Renal cortical epithelial cell (primary cell): ENCODE measurements at places on chromosomes 16 and 17. TPM values are rescaled to one million over a fixed set of nuclear protein-coding genes. Genes with fewer than 3 reads are reported as not detected.

Gene PEMT
- total RNA-seq = 36.0 and 36.6 TPM in 2 replicates

GRCh38 chr17:46013502-46014165, 14.6 kb downstream of the STH start:
- DNase-seq = no peak

DNA sequence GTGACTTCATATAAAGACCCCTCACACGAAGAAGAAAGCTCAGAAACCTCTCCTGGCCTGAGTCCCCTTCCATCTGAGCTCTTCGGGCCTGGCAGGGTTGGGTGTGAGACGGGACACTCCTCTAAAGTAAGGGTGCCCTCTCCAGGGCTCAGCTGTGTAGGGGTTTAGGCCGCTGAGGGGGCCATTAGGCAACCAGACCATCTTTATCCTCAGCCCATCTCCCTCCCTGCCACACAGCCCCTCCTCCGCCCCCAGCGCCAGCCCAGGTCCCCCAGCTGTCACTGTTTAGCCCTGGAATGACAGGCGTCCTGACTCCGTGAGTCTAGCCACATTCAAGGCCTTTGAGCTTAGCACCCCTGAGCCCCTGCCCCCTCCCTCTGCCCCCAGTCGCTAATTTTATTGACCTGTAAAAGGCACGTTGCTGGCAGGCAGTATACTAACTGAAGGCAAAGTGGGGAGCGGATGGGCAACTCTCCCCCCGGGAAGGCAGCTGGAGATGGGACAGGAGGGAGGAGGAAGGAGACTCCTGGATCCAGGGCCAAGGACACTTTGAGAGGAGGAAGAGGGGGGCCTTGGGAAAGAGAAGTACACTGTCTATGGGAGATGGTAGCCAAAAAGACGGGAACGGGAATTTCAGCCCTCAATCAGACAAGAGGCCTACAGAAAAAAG, 592 bp upstream of the ZNF385C start:
- no peak for DNase-seq

GRCh38 chr17:33079201-33079600, 87.6 kb downstream of the SPACA3 start:
- no peak for DNase-seq

- DNase-seq = peak; percentile 11
Observed at GRCh38 chr17:35373984-35374765, 754 bp upstream of the SLFN11 start.

DNA sequence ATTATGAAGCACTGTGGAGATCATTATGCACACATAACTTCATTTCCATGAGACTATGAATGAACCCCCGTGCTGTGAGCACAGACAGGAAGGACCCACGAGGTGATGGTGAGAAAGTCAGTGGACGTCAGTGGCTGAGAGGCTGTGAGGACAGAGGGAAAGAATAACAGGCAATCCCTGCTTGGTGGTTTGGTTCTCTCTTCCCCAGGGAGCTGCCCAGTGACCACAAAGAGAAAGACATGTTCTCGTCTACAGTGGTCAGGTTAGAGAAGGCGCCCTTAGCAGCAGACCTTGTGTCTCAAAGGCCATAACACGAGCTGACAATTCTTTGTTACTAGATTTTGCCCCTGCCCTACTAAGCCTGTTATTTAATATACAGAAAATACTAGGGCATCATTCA, 609.2 kb downstream of the TOX3 start:
- DNase-seq = no peak

Gene ACAP1
- 0.20 and 65.5 TPM in 2 replicates for total RNA-seq

Gene AATK
- total RNA-seq = 0.20 and 0.52 TPM in 2 replicates

GRCh38 chr17:28878158-28878910, 19.2 kb downstream of the FLOT2 start:
- DNase-seq = no peak

GRCh38 chr16:74261068-74261467, 35.5 kb upstream of the PSMD7 start:
- DNase-seq = no peak

GRCh38 chr17:2054512-2055291, at the start of gene HIC1:
TSS of gene HIC1 (plus strand) at chr17:2055103. CDS start at chr17:2056691, 1,588 bp downstream.
- DNase-seq = no peak
